Esophagus squamous epithelium (tissue), 5 donors: ENCODE measurements at places on chromosomes 5 and 9.
A peak's percentile ranks its signal among the peaks of the same experiment; 100 is the strongest.

- DNase-seq, result no peak
These were observed 28.4 kb downstream of the HSDL2 start for GRCh38 chr9:112408275-112408674.

DNA sequence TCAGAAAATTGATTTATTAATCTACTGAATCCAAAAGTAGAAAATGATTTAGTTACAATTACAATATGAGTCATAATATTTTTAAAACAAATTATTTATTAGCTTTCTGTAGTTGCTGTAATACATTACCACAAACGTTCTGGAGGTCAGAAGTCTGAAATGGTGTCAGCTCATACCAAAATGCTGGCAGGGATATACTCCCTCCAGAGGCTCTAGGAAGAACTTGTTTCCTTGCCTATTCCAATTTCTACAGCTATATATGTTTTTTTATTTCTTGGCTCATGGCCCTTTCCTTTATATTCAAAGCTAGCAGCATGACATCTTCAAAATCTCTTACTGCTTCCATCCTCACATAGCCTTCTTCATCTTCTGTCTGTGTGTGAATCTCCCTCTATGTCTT, 667.9 kb upstream of the ITGA1 start:
- DNase-seq, result no peak

- no peak for DNase-seq
These were observed 329.4 kb downstream of the IRX1 start for GRCh38 chr5:3925022-3925421.

DNA sequence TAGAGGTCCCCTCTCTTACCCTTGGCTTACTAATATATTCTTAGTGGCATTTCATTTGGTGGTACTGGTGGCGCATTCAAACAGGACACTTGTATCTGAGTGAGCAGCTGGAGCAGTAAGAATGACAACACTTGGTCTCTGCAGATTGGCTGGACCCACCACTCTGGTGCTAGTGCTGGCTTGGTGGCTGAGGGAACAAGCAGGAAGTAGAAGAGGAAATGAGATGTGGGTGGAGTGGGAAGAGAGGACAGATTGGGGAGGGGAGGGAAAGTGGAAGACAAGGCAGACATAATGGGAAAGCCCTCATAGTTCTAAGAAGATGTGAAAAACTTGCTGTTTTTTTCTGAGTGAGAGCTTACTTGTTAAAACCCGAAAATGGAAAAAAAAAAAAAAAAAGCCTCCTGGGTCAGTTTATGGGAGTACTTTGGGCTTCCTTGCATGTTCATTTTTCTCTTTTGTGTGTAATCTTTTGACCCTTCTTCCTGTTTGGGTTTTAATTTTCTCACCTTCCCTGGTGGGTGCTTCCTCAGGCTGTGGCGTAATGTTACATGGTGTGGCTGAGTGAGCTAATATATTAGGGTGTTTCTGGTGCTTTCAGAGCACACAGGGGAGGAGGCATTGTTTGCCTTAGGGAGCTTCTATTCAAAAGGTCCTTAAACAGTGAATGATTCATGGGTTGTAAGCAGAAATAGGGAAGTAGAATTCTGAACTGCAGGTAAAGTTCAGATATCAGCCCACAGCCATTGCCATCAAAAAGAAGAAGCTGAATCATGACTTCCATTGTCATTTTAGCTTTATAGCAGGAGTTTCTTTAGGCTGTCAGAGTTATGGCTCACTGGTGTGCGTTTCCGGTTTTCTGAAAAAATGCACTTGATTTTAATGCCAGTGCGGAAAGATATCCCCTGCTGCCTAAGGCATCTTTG, 52.3 kb downstream of the TLE4 start:
- DNase-seq, result peak; percentile 2

- DNase-seq, result no peak
These were observed 44.6 kb upstream of the ALDH1A1 start for GRCh38 chr9:72997387-72997995.

DNA sequence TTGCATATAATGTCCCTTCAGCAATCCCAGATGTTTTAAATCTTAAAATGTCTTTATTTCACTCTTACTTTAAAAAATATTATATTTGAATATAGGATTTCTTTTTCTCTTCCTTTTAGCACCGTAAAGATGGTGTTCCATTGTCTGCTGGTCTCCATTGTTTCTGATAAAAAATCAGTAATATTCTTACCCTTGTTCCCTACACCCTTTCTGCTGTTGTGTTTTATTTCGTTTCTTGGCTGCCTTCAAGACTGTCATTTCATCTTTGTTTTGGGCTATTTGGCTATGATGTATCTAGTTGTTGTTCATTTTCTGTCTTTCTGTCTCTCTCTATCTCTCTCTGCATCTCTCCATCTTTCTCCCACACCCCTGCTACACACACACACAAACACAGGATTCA, 197.9 kb downstream of the IRX2 start:
- no peak for DNase-seq

DNA sequence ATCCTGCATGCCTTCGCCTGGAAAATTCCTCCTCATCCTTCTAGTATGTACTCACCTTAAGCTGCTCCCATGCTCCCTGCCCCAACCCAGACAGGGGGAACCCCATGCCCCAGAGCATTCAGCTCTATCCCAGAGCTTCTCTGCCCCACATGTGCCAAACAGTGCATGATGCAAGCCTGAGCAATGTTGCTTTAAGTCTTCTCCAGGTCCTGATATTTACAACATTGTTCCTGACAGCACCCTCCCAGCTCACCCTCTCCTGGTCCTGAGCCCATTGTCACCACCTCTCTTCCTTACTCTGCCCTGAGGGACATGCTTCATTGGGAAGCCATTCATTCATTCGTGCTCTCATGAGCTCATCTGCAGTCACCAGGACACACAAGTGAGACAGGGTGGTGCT, 23.4 kb upstream of the BARX1 start:
- no peak for DNase-seq

- no peak for DNase-seq
These were observed 2.0 kb downstream of the TENT4A start for GRCh38 chr5:6715271-6715670.

DNA sequence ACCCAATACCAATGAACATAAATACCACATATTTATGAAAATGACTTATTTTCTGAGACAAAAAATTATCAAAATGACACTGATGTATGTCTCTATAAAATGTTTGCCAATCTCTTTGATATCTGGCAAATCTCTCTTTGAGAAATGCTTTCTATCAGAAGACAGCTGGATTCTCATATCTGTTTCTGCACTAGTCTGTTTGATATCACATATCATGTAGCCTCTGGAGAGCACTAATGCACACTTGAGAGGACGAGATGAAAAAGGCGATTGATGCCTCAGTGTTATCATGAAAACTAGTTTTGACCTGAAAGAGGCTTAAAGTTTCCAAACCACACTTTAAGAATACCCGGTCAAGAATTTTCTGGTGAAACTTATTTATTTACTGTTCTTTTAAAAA, 29.1 kb upstream of the ANKRD55 start:
- no peak for DNase-seq

DNA sequence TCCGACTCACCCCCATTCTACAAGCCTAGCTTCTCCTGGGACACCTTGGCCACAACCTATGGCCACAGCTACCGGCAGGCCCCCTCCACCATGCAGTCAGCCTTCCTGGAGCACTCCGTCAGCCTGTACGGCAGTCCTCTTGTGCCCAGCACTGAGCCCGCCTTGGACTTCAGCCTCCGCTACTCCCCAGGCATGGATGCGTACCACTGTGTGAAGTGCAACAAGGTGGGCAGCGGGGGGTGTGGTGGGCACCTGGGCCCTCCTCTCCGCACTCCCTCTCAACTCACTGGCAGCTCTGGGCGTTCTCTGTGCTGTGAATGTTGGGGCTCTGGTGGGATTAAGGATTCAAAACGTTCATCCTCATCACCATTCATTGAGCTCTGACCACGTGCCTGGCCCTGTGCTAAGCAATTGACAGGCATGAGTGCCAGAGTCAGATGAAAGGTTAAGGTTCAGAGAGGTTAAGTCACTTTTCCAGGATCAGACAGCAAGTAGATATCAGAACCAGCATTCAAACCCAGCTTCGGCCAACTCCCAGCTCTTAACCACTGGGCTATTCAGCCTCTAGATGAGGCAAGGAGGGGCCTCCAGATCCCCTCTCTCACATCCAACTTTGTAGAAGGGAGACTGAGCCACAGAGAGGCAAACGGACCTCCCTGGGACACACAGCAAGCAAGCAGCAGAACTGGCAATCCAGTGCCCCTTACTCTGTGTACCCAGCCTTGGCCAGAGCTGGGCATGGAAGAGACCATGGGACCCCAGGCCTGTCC, 9.9 kb downstream of the GFI1B start:
- DNase-seq, result no peak

DNA sequence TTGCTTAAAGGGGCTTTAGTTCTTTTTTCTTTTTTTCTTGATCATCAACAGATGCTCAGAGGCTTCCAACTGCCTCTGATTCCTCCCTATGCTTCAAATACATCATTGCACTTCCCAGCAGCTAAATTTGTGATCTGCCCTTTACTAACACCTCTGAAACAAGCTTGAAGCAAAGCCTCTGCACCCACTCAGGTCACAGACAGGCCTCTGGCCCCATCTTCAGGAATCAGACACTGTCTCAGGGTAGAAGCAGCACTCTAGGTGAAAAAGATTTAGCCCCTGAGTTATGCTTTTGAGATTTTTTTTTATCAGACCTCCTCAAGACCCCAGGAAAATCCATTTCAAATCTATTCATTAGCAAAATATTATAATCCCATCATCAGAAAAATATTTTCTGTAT, 91.5 kb downstream of the MAMDC2 start:
- DNase-seq, result no peak

GRCh38 chr5:151661968-151662732, 24.6 kb downstream of the SPARC start:
- no peak for DNase-seq

- DNase-seq, result no peak
These were observed 270.2 kb downstream of the PSAT1 start for GRCh38 chr9:78566948-78567675.

- DNase-seq, result no peak
These were observed 274.7 kb downstream of the ELAVL2 start for GRCh38 chr9:23551311-23551721.
